ENCODE measurements at places on chromosomes 6 and 20.

DNA sequence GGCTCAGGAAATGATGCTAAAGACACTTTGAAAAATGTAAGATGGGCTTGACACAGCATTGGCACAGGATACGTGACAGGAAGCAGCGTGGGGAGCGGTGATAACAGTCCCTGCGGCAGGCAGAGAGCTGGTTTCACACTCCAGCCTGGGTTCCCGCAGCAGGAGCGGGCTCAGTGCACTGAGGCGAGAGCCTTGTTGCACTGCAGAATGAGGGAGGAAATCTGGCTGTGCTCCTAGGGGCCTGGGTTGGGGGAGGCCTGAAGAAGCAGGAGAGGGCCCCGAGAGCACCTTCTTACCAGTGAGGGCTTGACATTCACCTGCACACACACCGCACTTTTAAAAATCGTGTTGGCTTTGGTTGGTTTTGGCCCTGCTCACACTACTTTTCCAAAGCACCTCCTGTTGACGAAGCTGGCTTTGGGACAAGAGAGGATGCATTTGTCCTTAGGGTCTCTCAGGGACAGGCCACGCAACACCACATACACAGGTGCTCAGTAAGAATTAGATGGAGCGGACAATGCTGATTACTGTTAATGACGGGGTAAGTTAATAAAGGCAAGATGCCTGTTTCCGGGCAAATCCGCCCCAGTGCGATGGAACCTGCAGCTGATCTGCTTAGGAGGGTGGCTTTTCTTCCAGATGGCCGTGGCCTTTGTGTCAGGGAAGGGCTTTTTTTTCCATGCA is 49.4 kb upstream of the ARMC2 start:
- DNase-seq: no peak

DNA sequence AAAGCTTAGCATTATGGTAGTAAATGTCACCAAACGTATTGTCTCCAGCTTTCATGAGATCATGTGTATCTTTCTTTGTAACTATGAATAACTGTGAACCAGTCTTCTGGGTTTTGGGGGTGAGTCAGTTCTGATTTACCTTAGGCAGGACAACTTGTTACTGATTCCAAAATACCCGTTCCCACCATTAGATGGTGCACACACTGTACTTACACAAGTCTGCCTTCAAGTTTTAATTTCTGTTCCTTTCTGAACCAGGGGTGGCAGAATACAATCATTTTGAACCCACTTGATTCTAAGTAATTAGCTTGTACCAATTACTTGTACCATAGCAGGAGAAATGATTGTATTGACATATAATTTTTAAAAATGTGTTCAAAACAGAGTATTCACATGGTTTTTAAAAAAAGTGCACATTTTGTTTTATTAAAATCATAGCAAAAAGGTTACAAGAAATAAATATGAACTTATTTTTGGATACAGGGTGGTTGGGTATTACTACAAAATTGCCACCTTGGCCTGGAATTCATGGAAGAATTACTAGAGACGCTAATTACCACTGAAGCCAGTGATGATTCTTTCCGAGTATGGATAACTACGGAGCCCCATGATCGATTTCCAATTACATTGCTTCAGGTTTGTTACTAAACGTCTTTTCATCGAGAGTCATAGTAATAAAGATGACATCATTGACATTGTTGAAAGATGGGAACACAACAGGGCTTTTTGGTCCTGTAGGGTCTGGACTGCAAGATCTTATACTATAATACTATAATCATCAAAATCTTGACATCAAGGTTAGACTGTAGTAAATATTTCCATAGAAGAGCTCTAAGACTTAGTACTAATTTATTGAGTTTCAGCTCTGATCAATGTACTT is 75.2 kb upstream of the GLP1R start:
- no peak for DNase-seq

GRCh38 chr6:18350712-18351111 is 36.4 kb upstream of the RNF144B start:
- DNase-seq: no peak

- no peak for DNase-seq
Observed at GRCh38 chr6:170280689-170281045, 10.2 kb downstream of the DLL1 start.

- no peak for DNase-seq
Observed at GRCh38 chr20:45818239-45818638, 5.8 kb downstream of the UBE2C start.

GRCh38 chr6:116971959-116972358 is 94.9 kb downstream of the RFX6 start:
- DNase-seq: no peak

DNA sequence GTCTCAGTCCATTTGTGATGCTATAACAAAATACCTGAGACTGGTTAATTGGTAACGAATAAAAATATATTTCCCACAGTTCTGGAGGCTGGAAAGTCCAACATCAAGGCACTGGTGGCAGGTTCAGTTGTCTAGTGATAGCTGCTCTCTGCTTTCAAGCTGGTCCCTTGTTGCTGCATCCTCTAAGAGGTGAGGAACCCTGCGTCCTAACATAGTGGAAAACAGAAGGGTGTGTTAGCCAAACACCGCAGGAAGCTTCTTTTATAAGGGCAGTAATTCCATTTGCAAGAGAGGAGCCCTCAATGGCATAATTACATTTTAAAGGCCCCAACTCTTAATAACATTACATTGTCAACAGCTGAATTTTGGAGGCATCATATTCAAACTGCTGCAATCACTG is 372.7 kb downstream of the ADGRB3 start:
- DNase-seq: no peak

DNA sequence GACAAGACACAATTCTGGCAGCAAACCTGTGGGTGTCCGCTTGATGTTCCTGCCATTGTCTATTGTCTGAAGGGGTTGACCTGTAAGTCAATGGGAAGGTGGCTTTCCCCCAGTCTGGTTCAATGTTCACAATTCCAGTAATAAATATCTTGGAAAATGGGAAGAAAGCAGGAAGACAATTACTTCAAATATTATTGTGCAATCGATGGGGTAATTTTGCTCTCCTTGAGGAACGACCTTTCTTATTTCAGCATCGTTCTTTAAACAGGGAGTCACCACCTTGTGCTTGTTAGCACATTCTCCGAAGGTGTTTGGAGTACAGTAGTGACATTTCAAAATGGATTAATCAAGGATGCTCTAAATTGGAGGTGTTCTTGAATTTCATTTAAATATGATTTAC is 136.9 kb downstream of the BTBD3 start:
- DNase-seq: no peak

GRCh38 chr6:168866534-168866933 is 387.1 kb downstream of the THBS2 start:
- DNase-seq: no peak

- no peak for DNase-seq
Observed at GRCh38 chr6:166675736-166676135, 48.7 kb upstream of the RPS6KA2 start.

DNA sequence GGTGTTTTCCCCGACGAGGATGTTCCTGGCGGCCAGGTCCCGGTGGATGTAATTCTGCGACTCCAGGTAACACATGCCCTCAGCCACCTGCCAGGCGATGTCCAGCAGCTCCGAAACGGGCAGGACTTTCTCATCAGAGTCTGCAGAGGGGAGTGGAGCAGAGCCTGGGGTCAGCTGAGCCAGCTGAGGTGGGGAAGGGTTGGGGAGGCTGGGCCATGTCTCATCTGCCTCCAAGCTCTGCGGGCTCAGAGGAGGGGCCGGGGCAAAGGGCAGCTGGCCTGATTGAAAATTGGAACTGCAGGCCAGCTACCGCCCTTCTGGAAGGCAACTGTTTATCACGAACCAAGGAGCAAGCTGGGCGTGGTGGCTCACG is 6.4 kb downstream of the PTK6 start:
- no peak for DNase-seq

GRCh38 chr20:43680981-43681380 is 14.1 kb downstream of the MYBL2 start:
- no peak for DNase-seq

- DNase-seq: no peak
Observed at GRCh38 chr6:138101946-138102731, 5.1 kb downstream of the PERP start.

GRCh38 chr6:128663238-128663637 is 142.8 kb upstream of the PTPRK start:
- no peak for DNase-seq

DNA sequence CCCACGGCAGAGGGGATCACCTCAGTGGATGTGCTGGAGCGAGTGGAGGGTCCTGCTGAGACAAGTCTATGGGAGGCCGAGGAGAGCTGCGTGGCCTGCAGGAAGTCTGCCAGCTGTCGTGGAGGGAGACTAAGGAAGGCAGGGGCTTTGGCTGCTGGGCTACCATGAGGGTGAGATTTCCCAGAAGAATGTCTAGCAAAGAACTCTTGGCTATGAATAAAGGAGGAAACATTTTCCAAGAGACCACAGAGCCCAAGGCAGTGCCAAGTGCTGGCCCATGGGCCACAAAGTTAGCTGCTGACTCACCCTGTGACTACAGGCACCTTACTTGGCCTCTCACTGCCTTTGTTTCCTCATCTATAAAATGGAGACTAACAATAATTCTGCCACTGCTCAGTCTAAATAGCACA is 73.4 kb downstream of the PRDM1 start:
- no peak for DNase-seq

- no peak for DNase-seq
Observed at GRCh38 chr6:15596186-15596896, 66.5 kb downstream of the DTNBP1 start.

DNA sequence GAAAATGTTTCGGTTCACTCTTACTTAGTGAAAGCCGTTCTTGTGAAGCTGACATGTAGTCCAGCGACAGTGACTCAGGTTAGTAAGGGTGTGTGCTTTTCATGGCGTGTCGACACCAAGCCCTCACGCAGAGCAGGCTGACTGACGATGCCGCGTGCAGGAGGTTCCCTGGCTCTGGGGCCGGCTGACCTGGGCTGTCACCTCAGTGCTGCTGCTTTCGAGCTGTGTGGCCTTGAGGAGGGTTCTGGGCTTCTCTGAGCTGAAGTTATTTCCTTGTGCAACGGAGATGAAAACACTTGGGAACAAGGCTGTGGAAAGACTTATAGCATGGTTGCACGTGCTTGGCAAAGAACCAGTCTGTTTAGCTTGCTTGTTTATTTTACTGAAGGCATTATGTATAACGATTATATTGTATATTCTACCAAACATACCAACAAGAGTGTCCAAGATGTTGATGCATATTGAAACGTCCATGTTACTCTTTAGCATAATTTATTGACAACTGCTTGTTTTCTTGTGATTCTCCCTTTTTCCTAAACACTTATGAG is 59.2 kb downstream of the PHACTR3 start:
- DNase-seq: no peak

GRCh38 chr6:33082702-33083101 is 6.9 kb downstream of the HLA-DPB1 start:
- no peak for DNase-seq

- no peak for DNase-seq
Observed at GRCh38 chr6:5723841-5724691, 282.7 kb downstream of the NRN1 start.

DNA sequence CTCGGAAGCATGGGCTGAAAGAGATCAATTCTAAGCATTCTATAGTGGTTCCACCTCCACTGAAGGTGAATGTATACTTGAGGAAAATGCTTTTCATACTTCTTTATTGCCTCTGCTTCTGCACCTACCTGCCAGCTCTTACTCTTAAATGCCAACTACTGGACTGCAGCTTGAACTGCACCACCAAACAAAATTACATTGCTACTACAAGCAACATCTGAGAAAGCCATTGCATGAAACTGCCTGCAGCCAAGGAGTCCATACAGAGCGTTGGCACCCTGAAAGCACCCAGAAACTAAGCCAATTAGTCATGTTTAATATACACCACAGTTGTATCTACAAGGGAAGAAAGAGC is 440.9 kb downstream of the BTBD3 start:
- DNase-seq: no peak

- no peak for DNase-seq
Observed at GRCh38 chr6:144223686-144224085, 61.4 kb upstream of the UTRN start.

DNA sequence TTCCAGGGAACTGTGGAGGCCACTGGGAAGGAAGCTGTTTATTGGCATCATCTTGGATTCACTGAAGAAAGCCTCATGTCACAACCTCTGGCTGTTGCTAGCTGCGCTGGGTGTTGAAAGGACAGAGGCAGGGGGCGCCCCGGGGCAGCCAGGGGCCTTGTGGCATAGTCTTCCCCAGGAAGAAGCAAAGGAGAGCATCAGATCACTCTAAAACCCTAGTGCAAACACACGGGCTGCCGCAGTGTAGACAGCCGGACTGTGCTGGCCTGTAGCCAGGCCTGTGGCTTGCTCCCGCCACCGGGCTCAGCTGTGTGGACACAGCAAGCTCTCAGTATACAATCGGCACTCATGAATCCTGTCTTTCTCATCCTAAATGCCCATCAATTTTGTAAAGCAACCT is 23.8 kb upstream of the SMOC2 start:
- no peak for DNase-seq

DNA sequence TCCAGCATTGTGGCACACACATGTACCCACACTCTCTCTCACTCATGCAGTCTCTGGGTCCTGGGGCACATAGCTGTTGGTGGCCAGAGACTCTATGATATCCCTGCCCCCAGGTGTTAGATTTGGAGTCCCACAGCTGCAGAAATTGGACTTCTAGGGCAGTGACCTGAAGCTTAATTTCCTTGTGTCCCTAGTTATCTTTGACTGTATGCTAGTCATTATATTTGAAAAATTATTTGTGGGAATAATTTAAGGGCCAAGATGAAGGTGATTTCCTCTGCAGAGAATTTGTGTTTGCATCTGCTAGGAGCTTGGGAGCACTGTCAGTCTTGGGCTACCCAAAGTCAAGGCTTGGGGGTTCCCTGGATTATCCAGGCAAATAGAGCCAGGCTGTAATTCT is 50.1 kb downstream of the ZBTB9 start:
- no peak for DNase-seq

DNA sequence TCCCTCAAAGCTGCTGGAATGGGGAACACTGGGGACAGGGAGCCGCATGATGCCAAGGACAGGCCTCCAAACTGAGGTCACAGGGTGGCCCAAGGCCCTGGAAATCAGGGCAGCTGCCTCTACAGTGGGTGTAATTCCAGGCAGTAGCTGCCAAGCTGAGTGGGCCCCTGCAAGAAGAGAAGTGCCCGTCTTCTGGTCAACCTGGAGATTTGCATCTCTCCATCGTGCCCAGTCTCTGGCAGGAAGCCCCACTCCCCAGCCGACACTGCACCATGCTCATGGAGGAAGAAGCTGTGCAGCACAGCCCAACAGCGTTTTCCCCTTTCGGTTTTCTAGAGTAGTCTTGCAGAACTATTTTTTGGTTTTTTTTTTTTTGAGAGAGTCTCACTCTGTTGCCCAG is 2.2 kb upstream of the FAM209A start:
- no peak for DNase-seq

- DNase-seq: no peak
Observed at GRCh38 chr6:138291036-138291848, 73.0 kb upstream of the PBOV1 start.

All from activated CD8-positive, alpha-beta memory T cell treated with anti-CD3 and anti-CD28 coated beads for 48 hours (primary cell).